Stimulated activated CD8-positive, alpha-beta memory T cell treated with anti-CD3 and anti-CD28 coated beads, Interleukin-4, amount 100 ng/mL, for 4 hours (primary cell): ENCODE measurements at places on chromosomes 13 and 19.

GRCh38 chr13:99258210-99258860 is at the start of gene GPR18:
Gene GPR18 (minus strand): TSS chr13:99258379. CDS start chr13:99255872, 2,507 bp downstream.
- DNase-seq = no peak

DNA sequence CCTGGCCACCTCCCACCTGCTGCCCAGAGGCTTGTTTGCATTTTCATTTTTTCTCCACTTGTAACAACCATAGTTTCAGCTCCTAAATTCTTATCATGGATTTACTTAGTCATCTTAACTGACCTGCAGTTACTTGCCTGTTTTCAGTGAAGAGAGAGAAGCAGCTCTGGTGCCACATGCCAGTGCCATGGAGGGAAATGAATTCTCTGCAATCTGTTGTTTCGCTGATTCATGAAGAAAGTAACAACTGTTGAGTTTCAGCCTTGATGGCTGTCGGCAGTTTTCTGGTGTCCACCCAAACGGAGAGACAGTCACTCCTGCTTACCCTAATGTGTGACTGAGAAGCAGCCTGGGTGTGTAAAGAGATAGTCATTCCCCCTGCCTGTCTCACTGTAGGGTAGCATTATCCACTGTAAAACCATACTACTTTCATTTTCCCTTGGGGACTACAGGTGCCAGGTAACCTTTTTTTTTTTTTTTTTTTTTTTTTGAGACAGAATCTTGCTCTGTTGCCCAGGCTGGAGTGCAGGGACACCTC is 116.1 kb downstream of the DNAJC3 start:
- no peak for DNase-seq

DNA sequence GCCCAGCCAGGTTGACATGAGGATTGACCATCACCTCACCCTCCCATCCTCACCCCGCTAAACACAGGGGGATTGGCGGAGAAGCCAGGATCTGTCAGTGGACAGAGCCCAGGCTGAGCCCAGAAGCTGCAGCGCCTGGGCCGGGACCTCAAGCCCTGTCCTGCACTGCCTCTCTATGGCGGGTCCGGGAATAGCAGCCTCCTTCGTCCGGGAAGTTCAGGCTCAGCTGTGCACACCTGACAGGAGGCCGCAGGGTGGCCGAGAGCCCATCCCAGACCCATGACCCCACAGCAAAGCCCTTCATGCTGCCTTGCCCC is 67.8 kb downstream of the SPACA7 start:
- no peak for DNase-seq

DNA sequence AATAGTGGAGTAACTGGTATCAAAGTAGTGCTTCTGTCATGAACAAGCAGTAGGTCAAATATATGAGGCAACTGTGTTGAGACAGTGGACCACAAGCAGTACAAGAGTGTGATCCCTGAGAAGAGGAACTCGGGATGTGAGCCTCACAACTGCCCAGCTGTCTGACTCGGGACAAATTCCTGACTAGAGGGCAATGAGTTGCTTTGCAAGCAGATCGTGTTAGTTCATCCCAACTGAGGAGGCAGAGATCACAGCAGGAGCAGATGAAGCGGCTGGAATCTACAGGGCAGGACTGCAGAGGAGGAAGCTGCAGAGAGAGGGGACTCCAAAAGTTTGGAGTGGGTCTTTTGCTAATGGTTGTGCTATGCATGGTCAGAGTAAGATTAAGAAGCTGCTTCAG is 741.1 kb downstream of the DIAPH3 start:
- DNase-seq = no peak

GRCh38 chr13:30442926-30443325 is 20.6 kb downstream of the UBE2L5 start:
- DNase-seq = no peak

DNA sequence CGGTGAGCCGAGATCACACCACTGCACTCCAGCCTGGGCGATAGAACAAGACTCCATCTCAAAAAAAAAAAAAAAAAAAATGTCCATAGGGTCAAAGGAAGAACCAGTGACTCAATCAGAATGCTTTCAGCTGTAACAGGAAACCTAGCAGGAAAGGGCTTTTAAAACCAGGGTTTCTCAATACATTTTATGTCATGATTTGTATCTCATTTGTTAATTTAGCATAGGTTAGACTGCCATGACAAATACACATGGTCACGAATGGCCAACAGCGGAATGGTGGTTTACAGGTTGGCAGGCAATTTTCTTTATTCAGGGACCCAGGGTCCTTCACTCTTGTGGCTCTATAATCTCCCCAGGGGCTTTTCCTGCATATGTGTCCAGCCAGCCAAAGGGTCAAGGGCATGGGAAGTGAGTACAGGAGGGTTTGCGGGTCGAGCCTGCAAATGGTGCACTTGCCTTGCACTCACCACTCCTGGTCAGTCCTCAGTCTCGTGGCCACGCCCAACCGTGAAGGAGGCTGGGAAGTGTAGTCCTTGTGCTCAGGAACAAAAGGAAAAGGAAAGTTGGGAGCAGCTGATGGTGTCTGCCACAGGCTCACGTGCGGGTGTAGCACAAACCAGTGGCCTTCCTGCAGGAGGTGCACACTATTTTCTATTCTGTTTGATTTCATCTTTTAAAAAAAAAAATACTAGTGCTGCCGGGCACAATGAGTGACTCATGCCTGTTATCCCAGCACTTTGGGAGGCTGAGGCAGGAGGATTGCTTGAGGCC is 14.8 kb downstream of the DHX34 start:
- no peak for DNase-seq

GRCh38 chr19:3671680-3672574 is 28.3 kb downstream of the PIP5K1C start:
- no peak for DNase-seq

DNA sequence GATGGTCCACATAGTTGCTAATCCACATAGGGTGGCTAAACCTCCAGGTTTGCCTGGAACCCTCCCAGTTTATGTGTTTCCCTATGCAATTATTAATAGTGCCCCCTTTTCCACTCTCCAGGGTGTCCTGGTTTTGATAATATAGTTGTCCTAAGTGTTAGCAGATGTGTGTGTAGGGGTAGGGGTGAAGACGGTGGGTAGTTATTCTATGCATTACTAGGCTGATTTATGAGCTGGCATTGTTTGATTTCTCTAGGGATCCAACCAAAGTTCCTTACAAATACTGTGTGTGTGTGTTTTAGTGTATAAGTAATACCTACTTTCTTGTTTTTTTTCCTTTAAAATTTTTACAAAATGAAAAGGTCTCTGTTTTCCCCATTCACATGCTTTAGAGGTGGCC is 21.1 kb downstream of the GTF2F2 start:
- no peak for DNase-seq

DNA sequence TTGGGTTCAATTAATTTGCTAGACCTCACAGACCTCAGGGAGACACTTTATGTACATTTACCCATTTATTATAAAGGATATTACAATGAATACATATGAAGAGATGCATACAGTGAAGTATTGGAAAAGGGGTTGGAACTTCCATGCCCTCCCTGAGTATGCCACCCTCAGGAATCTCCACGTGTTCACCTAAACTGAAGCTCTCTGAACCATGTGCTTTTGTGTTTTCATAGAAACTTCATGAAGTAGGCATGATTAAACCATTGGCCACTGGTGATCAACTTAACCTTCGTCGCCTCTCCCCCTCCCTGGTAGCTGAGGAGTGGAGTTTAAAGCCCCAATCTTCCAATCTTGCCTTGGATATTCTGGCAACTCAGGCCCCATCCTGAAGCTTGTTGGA is 20.3 kb downstream of the ZNF160 start:
- DNase-seq = no peak

GRCh38 chr13:112142401-112142930 is 75.5 kb downstream of the SOX1 start:
- DNase-seq = no peak

- no peak for DNase-seq
These were observed 69.6 kb upstream of the TSHZ3 start for GRCh38 chr19:31418692-31419430.

DNA sequence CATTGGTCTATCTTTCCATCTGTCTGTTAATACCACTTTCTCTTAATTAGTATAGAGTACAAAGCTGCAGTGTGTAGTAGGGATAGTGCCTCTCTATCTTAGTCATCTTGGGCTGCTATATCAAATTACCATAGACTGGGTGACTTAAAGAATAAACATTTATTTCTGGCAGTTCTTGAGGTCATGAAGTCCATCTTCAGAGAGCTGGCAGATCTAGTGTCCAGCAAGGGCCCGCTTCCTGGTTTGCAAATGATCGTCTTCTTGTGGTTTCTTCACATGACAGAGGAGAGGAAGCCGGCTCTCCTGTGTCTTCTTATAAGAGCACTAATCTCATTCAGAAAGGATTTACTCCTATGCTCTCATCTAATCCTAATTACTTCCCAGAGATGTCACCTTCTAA is 6.1 kb downstream of the ZNF700 start:
- no peak for DNase-seq

GRCh38 chr19:49133621-49134454 is 14.5 kb downstream of the PPFIA3 start:
- no peak for DNase-seq

GRCh38 chr13:94480672-94481145 is 1.2 kb upstream of the DCT start:
- no peak for DNase-seq

DNA sequence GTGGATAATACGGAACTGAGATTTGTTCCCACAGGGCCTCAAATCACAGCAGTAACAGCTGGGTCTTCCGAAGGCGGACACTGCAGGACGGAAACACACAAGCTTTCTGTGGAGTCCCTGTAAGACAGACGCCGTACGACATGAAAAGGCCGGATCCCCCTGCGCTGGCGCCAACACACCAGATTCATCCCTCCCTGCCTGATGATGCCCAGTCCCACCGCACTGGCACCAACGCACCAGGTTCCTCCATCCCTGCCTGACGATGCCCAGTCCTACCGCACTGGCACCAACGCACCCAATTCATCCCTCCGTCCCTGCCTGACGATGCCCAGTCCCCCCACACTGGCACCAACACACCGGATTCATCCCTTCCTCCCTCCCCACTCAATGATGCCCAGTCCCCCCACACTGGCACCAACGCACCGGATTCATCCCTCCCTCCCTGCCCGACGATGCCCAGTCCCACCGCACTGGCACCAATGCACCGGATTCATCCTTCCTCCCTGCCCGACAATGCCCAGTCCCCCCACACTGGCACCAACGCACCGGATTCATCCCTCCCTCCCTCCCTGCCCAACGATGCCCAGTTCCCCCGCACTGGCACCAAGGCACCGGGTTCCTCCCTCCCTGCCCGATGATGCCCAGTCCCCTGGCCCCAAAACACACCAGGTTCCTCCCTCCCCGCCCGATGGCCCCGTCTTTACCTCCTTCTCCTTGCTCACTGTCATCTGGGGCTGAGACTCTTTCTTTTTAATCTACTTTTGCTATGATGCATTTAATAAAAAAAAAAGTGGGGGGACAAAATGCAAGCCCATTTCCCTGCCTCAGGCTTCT is 55.1 kb downstream of the RASA3 start:
- DNase-seq = no peak

DNA sequence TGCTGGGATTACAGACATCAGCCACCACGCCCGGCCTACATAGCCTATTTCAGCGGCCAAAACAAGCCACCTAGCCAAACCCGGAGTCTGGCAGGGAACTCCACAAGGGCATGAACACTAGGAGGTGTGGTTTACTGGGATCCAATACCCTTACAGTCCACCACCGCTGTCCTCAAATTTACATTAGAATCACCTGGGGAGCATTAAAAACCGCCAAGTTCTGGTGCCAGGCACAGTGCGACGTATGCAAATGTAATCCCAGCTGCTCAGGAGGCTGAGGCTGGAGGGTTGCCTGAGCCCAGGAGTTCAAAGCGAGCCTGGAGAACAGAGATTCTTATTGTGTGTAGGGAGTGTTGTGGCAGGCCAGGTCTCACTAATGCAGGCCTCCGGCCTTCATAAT is 4.2 kb upstream of the AP1M1 start:
- DNase-seq = no peak

DNA sequence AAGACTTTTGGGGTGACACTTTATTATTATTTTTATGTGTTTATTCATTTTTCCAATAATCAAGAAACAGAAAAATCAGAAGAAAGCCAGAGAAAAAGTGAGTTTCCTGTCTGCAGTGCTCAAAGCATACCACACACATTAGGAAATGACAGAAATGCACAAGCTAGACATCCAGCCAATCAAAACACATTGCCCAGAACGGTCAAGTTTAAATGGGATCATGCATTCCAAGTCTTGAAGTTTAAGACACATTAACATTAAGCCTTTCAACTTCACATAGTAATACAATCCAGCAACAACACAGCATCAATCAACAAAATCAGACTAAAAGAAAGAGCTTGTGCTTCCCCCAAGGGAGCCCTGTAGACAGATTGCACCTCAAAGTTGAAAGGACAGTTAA is 28.7 kb upstream of the MEDAG start:
- no peak for DNase-seq

GRCh38 chr13:44969551-44970484 is 19.5 kb downstream of the NUFIP1 start:
- DNase-seq = no peak

GRCh38 chr19:7766535-7766934 is 3.5 kb downstream of the CLEC4M start:
- DNase-seq = no peak

GRCh38 chr13:56561327-56561726 is 579.4 kb upstream of the PRR20A start:
- DNase-seq = no peak

GRCh38 chr19:5627395-5627904 is 4.6 kb downstream of the SAFB start:
- no peak for DNase-seq

DNA sequence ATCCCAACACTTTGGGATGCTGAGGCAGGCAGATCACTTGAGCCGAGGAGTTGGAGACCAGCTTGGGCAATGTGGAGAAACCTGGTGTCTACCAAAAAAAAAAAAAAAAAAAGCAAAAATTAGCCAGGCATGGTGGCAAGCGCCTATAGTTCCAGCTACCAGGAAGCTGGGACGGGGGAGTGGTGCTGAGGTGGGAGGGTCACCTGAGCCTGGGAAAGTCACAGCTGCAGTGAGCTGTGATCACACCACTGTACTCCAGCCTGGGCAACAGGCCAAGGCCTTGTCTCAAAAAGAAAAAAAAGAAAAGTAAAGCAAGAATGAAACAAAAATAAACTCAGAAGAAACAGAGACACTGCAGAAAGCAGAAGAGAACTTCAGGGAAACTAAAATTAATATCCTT is 31.6 kb downstream of the MTRF1 start:
- no peak for DNase-seq

- no peak for DNase-seq
These were observed 268.2 kb downstream of the ZNF536 start for GRCh38 chr19:30640252-30640965.

DNA sequence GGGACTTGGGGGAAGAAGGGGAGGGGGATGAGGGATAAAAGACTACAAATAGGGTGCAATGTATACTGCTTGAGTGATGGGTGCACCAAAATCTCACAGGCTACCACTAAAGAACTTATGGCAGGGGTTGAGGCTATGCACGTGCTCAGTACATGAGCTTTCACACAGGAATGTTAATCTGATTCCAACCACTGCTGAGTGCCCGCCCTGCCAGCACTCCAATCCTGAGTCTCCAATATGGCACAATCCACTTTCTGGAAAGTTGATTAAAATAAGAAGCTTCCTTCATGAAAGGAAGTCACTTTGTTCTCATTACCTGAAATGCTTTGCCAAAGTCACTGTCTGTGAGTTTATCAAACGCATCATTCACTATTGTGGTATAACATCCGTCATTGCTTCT is 463.0 kb downstream of the IRS2 start:
- no peak for DNase-seq
